SIG-M5 (cell line): ENCODE measurements at places on chromosomes 16 and 17.
A peak's percentile ranks its signal among the peaks of the same experiment; 100 is the strongest.

DNA sequence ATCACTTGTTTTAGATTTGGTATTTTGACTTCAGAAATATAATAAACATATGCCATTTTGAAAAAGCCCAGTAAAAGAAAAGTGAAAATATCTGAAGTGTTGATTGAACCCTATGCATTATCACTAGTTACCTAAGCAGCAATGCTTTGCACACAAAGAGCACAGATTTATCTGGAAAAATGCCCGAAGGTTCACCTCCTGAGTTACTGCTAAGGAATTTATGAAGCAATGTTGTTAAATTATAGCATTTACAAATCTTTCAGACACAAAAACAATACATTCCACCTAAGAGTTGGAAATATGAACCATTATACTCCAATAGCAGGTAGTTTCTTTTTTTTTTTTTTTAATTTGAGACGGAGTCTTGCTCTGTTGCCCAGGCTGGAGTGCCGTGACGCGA is 38.9 kb upstream of the GHDC start:
- DNase-seq = no peak

GRCh38 chr17:56912105-56912999 is 1.5 kb downstream of the TRIM25 start:
- no peak for DNase-seq

- no peak for DNase-seq
These were observed 43.1 kb downstream of the GPT2 start for GRCh38 chr16:46927273-46927672.

DNA sequence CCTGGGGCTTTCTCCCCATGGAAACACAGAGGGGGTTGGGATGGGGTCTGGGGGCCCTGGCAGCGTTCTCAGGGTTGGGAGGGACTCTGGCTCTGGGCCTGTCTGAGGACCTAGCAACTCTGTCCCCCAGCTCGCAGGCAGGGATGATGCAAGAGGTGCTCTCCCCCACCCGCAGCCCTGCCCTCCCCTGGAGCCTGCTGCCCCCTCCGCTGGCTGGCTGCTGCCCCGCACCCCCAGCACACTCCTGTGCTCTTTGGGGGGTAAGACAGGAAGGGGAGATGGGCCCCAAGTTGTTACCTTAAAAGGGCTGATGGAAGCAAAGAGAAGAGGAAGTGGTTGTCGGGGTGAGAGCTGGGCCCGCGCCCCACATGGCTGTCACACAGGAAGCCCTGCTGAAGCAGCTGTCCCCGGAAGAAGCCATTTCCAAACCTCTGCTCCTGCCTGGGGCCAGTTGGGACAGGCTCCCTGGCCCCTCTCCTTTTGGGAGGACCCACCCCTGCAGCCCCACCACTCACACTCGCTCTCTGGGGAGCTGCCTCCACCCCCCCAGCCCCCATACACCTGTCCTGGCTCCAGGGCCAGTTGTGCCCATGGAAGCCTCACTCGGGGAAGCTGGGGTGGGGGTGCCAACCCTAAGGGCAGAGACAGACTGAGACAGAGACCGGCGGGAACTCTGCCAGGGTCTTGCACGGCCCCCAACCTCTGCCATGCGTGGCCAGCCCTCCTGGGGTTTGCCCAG is 2.5 kb downstream of the CORO1A start:
- peak; percentile 95 for DNase-seq

- no peak for DNase-seq
These were observed 372.7 kb downstream of the SLC39A11 start for GRCh38 chr17:72719578-72720493.

DNA sequence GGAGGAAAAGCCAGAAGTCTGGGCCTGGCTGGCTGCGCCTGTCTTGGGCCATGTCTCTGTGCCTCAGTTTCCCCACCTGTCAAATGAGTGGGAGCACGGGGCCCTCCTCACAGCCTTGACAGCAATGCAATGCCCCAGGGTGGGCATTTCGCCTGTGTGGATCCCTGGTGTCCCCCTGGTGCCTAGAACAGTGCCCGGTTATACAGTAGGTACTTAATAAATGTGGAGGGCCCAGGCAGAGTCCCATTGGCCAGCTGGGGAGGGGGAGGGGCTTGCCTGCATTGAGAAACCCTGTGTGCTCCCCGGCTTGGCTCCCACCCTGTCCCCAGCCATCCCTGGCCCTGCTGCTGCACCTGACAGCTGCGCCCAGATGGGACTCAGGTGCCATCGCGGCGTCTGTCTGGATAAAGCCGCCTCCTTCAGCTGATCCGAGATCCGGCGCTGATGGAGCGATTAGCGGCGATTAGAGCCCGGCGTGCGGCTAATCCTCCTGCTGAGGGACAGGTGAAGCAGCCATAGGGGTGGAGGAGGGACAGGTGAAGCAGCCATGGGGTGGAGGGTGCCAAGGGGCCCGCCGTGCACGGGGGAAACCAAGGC is 12.4 kb downstream of the ZFPM1 start:
- DNase-seq = no peak

DNA sequence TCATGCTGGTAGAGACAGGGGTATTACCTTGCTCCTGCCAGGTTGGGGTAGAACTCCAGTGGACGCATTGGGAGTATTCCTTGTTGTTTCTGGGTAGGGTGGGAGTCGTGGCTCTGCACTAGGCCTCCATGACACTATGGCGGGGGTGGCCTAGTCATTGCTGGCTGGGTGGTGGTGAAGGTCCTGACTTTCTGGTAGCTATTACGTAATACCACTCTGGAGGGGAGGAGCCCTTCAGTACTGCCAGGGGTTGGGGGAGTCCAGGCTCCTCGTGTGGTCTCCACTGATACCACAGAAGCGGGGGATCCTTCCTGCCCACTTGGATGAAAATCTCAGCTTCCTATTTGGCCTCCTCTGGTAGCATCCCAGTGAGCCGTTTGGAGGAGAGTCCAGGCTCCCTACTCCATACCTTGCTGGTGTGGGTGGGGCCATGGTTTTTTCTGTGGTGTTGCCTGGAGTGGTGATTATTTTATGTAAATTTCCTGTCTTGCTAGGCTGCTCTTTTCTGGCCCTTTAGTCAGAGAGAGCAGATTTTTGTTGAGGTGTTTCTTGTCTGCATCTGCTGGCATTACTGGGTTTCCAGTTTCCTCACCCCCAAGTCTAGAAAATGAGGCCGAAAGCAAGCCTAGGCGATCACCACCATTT is 65.8 kb upstream of the GNG13 start:
- DNase-seq = no peak

- DNase-seq = no peak
These were observed 2.2 kb downstream of the JUP start for GRCh38 chr17:41784207-41784744.

GRCh38 chr17:62892061-62892675 is 73.9 kb upstream of the TANC2 start:
- DNase-seq = no peak

DNA sequence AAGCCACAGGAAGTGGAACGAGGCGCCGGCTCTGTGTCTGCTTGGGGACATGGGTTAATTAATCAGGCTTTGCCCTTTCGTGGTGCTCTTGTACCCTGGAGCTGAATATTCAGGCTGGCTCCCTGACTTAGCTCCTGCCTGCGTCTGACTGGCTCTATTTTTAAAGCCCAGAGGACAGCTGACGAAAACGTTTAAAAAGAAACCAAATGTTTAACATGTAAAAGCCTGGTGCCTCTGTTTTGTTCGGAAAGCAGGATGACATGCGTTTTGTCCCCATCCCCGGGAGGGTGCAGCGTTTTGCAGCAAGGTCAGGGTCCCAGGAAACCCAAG is 61.1 kb downstream of the NT5M start:
- DNase-seq = no peak

DNA sequence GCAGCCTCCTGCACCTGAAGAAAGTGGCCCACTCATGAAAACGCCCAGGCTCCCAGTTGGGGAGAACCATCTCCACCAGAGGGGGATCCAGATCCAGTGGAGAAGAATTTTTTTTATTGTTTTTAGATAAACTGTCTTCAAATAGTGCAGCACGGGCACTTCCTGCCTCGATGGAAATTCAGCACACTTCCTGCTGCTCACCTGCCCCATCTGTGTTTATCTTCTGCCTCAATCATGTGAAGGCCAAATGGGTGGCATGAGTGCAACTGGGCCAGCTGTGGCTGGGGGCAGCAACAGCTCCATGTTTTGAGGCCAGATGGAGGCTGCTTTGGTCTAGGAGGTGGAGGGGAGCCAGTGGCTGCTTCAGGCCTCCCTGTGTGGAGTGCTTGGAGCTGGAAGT is 75.9 kb upstream of the WSB1 start:
- no peak for DNase-seq

DNA sequence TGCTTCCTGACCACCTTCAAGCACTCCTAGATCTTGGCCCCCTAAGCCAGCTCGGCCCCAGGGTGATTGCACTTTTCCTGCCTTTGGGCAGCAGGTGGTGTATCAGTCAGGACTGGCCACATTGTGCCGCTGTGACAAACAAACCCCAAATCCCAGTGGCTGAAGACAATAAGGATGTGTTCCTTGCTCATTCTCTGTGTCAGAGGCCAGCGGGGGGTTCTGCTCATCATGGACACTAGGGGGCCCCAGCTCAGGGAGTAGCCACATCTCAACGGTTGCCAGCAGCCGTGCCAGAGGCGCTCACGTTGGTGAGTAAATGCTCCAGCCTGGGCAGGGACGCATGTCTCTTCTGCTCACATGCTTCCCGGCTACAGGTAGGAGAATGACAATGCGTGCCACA is 60.4 kb downstream of the ZDHHC7 start:
- no peak for DNase-seq

- no peak for DNase-seq
These were observed 2.4 kb downstream of the HIC1 start for GRCh38 chr17:2057175-2057759.

DNA sequence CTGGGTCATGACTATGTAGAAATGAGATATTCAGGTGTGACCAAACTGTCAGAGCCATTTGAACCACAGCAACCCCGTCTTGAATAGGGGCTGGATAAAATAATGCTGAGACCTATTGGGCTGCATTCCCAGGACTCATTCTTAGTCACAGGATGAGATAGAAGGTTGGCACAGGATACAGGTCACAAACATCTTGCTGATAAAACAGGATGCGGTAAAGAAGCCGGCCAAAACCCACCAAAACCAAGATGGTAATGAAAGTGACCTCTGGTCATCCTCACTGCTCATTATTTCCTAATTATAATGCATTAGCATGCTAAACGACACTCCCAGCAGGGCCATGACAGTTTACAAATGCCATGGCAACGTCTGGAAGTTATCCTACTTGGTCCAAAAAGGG is 545.5 kb downstream of the TMEM114 start:
- no peak for DNase-seq

DNA sequence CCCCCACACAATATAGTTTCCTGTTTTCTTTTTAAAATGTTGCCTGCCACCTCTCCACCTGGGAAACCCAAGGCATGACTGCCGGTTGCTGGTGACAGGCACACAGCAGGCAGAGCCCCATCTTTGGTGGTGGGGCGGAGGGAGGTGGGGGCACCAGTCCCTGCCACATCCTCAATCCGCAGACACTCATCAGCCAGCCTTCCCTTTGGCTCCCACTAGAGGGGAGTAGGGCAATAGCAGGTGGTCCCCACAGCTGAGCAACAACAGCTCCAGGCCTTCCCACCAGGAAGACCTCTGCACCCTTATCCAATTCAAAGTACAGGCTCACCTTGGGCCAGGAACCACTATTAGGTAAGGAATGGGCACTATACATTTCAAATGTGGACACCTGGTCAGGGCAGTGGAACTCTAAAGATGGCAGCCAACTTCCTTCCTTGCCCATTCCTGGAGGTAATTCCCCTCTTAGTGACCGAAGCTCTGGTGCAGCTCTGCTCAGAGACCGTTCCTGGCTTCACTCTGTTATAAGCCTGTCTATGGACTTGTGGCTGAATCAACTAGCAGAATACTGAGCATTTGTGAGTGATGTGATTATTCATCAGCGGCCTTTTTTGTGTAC is 13.9 kb downstream of the RECQL5 start:
- DNase-seq = no peak

DNA sequence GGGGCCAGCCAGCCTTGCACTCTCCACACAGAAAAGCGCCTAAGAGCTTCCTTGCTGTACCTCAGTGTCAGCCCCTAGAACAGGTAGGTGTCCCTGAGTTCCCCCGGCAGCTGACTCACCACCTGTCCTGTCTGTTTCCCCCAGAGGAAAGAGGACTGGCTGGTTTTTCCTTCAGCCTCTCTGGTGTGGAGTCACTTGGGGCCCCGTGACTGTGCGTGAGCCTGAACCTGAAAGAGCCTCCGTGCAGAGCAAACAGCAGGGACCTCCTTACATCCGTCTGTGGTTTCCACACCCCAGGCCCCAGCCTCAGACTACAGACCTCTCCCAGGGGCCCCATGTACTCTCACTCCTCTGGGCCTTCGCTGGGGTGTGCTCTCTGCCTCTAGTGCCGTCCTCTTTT is 87.8 kb downstream of the GNAO1 start:
- DNase-seq = peak; percentile 10

- no peak for DNase-seq
These were observed 38.3 kb downstream of the CDH13 start for GRCh38 chr16:82665025-82665424.

GRCh38 chr17:41864498-41864835 is 756 bp downstream of the KLHL11 start:
- DNase-seq = no peak

DNA sequence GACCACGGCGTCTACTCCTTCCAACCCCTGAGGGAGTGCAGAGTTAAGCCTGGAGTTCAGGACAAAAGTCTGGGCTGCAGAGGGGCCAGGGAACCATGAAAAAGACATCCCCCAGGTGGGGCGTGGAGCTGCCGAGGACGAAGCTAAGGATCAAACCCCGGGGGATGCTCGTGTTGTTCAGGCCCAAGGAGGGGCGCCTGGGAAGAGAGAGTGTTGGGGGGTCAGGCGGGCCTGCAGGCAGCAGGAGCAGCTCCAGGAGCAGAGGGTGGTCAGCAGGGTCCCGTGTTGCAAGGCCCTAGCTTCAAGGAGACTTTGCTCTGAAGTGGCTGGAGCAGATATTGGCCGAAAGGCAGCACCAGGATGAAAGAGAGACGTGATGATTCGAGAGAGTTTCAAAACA is 26.7 kb downstream of the NECAB2 start:
- no peak for DNase-seq

DNA sequence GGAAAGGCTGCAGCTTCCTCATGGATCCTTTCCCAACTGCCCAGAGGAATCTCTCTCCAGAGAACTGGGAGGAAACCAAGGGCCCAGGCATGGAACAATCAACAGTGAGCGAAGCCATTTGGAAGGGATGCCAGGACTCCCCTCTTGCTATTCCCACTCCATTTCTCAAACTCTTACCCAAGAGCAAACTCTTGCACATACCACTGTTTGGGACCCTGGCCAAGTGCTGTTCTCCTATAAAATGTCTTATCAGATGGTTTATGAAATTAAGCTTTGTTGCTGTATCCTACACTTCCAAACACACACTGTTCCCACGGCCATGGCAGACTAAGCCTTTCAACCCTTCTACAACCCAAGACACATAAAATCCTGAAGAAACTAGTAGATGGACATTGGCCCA is 48.3 kb upstream of the AXIN2 start:
- no peak for DNase-seq

DNA sequence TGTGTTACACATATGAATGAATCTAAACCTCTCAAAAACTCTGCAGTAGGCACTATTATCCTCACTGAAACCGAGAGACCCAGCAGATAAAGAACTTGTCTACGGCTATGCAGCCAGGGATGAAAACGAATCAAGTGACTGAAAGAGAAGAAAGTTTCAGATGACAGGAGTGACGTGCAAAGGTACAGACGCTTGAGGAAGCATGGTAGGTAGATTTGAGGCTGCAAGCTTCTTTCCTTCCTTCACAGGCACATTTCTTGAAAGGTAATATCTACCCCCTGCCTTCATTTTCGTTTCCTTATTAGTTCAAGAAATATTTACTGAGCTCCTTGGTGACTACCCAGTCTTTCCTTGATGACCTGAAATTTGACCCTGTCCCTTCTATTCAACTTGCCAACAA is 211.5 kb upstream of the AXIN2 start:
- DNase-seq = no peak
